Muscle of arm (tissue), 14 donors: ENCODE measurements at places on chromosomes 4 and X.
A peak's percentile ranks its signal among the peaks of the same experiment; 100 is the strongest.

DNA sequence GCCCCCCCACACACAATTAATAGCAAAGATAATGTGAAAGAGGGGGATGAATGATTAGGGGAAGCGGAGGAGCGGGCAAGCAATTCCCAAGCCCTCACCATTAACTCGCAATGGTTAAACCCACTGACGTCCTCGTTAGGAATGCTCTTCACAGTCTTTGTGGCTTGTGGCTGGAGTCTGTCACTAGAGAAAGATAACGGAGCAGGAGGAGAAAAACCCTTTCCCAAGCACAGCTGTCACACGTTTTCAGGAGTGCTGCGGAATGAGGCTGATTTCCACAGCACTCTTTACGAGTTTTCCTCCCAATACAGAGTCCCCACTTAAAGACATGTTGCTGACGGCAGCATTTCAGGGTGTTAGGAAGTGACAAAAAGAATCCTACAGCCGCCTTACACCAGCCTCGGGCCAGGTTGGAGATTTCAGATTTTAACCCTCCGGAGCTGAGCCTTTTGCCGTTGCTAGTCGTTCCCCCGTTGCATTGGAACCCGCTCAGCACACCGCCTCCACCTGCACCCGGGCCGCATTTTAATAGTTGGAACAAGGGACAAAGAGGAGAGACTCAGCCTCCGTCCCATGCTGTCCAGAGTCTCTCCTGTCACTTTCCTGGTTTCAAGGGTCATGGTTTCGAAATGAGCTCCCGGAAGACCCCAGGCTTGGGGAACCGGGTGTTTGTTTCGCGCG, 92.2 kb downstream of the GEMIN8 start:
- DNase-seq: peak; percentile 16

DNA sequence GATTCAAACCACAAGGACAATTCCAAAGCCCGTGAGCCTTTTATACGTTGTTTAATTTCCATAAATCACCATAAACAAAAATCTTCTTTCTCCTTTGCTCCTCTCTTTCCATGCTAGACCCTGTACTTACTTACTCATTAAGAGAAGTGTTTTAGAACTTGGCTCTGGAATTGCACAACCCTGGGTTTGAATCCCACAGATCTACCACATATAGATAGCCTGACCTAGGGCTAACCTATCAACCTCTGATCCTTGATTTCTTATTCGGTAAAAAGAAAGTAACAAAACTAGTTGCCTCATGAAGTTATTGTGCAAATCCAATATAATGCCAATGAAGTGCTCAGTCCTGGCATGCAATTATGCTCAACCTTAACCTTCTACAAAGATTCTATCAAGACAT, 68.8 kb downstream of the ZAR1 start:
- no peak for DNase-seq

- DNase-seq: no peak
Observed at GRCh38 chr4:111359602-111360001, 736.7 kb upstream of the PITX2 start.

DNA sequence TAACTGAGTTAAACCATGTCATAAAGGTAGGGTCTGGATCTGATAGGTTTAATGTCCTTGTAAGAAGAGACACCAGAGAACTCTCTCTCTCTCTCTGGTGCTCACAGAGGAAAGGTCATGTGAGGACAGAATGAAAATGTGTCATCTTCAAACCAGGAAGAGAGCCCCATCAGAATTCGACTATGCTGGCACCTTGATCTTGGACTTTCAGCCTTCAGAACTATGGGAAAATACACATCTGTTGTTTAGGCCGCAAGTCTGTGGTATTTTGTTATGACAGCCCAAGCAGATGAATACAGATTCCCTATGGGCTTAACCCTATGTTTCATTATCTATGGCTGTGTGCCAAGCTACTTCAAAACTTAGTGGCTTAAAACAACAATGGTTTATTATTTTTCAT, 105.5 kb upstream of the DDIT4L start:
- no peak for DNase-seq

- peak; percentile 34 for DNase-seq
Observed at GRCh38 chr4:152605641-152606335, 69.9 kb upstream of the FBXW7 start.

DNA sequence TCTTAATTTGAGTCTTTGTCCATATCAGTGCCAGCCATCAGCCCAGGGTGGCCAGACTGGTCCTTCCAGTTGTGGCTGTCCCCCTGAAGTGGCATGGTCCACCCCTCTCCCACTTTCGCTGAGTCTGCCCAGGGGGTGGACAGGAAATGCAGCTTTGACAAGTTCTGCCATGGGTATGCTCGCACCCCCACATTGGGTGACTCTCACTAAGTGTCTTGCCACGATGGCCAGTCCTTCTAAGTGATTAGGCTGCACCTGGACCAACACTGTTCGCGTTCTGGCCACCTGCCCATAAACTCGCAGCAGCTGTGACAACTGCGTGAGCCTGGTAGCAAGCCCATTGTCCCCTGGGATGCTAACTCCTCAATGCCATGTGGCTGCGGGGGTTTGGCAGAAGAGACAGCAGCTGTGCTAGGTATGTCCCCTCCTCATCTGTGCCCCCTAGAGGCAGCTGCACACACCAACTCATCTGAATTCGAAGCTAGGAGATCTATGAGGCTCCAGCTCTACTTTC, 10.0 kb upstream of the LNX1 start:
- no peak for DNase-seq

DNA sequence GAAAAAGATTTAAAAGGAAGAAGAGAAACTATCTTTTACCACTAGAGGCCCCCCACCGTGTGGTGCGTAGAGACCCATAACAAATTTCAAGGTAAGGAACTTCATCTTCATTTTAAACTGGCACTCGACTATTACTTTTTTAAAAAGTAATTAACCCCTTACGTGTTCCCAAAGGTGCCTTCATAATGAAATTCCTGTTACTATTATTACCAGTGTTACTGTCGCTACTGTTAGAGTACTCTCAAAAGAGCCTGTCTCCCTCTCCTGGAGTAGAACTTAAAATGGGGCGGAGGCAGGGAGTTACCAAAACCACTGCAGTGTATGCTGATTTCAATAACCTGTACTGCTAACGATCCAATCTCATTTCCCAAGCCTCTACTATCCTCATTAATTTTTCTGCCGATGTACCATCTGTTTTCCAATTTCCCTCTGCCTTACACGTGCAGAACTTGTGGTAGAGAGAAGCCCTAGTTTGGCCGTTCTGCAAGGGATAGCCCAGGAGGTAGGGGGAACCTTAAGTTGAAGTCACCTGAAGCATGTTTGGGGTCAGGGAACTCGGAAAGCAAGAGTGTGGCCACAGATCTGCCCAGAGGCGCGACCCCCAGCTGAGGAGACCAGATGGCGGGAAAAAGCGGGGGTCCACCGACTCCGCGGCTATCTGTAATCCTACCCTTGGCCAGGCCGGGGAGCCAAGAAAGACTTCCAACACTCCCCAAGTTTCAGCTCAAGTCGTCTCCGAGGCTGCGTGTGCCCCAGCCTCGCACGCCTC, 720 bp upstream of the STK26 start:
- no peak for DNase-seq

GRCh38 chrX:45261005-45261404, 60.3 kb upstream of the DIPK2B start:
- no peak for DNase-seq

DNA sequence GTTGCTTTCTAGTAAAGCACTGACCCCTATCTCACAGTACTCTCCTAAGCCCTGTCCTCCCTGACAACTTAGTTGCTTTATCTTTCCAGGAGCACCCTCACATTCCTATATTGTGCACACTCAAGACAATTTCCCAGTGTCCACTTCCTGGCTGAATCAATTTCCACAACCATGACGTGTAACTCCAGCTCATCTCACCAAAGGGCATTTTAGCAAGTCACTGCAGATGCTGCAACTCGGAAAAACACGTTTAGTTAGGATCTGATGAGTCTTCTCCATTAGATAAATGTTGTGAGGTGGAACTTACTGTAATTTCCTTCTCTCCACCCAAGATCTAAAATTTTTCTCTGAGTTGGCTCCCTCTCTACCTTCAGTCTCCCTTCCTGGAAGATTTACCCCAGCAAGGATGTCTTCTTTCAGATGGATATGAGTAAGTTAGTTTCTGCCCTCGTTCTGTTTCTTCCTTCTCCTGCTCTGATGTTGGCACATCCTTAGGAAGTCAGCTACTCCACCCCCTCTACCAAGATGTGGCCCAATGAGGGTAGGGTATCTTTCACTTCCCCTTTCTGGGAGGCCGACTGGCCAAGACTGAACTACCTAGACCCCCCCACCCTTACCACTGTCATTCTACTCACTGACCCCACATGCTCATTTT, 28.8 kb upstream of the IL13RA1 start:
- DNase-seq: no peak

GRCh38 chr4:177879851-177880250, 437.6 kb upstream of the AGA start:
- no peak for DNase-seq

- DNase-seq: no peak
Observed at GRCh38 chr4:126435491-126435890, 1120.7 kb downstream of the FAT4 start.

DNA sequence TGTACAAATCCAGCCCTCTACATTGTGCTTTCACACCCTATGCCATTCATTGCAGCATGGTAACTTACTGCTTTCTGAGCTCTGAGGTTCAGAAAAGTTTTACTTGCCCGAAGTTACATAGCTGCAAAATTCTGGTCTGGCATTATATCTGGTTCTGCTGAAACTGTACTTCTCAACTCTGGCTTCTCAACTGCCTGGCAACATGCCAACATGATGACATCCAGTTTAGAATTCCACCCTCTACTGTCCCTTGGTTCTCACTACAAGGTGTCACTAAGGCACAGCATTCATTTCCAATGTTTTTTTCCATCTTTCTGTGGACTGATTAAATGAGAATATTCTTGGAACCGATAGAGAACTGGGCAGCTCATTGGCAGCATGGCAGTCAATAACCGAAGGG, 242.9 kb upstream of the PRPS2 start:
- no peak for DNase-seq

- DNase-seq: peak; percentile 48
Observed at GRCh38 chrX:12901486-12901885, 4.9 kb upstream of the TLR8 start.

- no peak for DNase-seq
Observed at GRCh38 chr4:20185103-20185502, 66.6 kb upstream of the SLIT2 start.

- DNase-seq: no peak
Observed at GRCh38 chr4:38130884-38131283, 170.7 kb downstream of the PTTG2 start.

GRCh38 chrX:6917666-6918065, 229.8 kb upstream of the STS start:
- no peak for DNase-seq

DNA sequence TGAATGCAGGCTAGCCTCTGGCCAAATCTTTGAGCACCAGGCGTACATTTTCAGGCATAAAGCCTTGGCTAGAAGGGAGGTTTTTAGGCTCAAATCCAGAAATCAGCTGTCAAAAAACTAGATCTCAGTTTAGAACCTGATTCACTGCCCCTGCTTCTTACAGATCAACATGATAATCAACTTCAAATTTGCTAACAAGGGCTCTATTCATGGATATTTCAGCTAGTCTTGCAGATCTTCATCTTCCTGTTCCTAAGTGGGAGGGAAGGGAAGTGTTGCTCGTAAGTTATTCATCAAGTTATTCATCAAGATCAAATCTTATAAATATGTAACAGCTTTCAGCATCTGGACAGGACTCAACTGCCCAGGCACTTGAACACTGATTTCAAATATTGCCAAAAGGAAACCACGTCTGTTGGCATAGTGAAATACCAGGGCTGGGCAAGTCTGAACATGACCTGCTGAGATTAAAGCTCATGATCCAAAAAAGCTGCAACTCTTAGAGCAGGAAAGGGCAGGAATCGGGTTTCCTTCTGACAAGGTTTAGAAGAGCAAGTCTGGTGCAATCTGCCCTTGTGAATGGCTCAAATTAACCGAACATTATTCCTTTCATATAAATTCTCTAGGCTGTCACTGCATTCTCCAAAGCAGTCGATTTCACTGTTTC, 200.3 kb downstream of the PDGFC start:
- no peak for DNase-seq

- no peak for DNase-seq
Observed at GRCh38 chr4:182257503-182257902, 14.3 kb downstream of the TENM3 start.

GRCh38 chr4:743463-744211, 38.0 kb downstream of the PCGF3 start:
- DNase-seq: no peak

DNA sequence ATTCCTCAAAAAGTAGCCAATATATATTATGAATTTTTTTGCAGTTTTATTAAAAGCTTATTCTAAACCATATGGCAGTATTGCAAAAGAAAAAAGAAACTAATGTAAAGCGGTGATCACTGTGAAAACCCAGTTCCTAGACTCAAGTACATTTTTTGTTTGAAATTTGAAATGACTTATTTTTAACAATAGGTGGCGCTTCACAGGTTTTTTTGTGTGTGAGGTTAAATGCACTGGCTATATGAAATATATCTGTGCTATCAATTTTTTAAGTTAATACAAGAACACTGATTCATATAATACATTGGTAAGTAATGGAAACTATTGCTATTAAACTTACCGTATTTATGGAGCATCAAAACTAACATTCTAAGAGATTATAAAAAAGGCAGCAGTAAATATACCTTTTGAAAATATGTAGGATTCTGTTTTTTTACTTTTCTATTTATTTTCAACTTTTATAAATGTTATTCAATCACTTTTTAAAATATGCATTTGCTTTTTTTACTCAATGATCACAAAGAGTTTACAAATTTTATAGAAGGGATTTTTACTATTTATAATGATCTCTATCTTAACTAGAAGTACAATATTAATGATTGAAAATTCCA, 5.6 kb upstream of the SPRY1 start:
- no peak for DNase-seq

GRCh38 chr4:17008834-17009345, 110.4 kb upstream of the LDB2 start:
- no peak for DNase-seq
